Naive thymus-derived CD8-positive, alpha-beta T cell (primary cell): ENCODE measurements at places on chromosomes 6 and 20.

DNA sequence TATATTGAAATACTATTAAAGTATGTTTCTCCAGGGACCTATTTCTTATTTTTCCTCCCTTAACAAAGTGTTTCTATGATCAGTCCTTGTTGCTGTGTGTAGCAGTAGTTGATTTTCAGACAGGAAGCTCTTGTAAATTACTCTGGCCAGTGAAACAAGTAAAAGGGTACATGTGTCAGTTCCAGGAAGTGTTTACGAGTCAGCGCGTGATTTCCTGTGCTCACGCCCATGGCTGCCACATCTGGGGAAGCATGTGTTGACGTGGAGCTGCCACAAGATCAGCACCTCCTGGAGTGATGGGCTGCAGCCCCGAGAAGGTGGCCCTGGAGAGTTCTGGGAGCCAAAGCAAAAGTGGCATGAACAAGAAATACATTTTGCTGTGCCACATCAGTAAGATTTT is 38.6 kb upstream of the GGTLC1 start:
- DNase-seq, result peak; percentile 73

GRCh38 chr6:14881398-14881797 is 364.5 kb upstream of the JARID2 start:
- DNase-seq, result no peak

GRCh38 chr6:97081010-97081590 is 156.6 kb downstream of the KLHL32 start:
- DNase-seq, result no peak

- DNase-seq, result no peak
Observed at GRCh38 chr6:115514656-115515055, 546.0 kb downstream of the FRK start.

DNA sequence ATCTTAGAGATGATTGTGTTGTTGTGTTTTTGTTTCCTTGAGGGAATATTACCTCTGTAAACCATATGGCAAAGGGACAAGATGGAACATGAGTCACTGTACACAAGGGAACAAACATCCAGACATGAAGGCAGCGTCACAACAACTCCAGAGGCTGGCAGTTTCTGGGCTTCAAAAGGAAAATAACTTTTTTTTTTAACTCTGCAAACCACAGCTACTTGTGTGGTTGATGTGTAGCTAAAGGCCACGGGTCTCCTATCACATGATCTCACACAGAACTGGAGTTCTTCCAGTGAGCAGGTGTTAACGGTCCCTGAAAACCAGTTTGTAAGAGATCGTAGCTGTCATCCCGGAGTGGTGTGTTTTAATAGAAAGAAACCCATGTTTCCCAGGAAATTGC is 33.2 kb upstream of the HBS1L start:
- peak; percentile 59 for DNase-seq

GRCh38 chr6:628766-629165 is 28.1 kb downstream of the HUS1B start:
- DNase-seq, result no peak

DNA sequence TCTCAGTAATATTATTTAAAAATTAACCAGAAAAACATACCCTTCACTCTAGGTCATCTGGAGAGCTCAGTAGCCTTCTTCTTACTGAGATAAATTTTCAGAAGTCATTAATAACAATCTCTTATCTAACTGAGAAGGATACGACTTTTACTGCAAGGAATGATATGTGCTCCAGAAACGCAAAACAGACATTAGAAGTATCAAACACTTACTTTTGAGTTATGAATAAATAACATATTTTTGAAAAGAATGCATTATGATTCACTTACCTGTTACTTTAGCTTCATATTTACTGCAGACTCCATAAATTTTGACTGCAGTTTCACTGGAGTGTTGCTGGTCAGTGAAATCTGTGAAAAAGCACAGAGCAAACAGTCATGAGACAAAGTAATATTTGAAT is 668.7 kb upstream of the NRSN1 start:
- DNase-seq, result no peak

DNA sequence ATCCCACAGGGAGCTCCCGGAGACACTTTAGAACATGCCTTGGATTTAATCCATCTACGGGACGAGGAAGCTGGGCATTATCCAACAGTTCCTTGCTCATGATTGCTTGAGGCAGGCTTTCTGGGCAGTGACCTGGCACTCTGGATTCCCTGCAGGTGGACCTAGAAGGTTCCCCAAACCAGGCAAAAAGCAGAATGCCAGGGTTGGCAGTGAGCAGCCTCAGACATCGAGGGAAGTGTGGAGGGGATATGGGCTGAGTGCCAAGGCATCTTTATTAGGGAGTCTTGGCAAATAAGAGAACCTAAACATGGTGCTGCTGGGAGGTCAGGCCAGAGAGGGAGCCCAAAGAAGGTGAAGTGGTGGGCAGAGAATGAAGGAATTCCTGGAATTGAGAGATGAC is 158.5 kb downstream of the CD83 start:
- DNase-seq, result no peak

GRCh38 chr6:169647637-169648036 is 54.2 kb downstream of the WDR27 start:
- no peak for DNase-seq

GRCh38 chr20:10922941-10923340 is 249.1 kb upstream of the JAG1 start:
- no peak for DNase-seq

DNA sequence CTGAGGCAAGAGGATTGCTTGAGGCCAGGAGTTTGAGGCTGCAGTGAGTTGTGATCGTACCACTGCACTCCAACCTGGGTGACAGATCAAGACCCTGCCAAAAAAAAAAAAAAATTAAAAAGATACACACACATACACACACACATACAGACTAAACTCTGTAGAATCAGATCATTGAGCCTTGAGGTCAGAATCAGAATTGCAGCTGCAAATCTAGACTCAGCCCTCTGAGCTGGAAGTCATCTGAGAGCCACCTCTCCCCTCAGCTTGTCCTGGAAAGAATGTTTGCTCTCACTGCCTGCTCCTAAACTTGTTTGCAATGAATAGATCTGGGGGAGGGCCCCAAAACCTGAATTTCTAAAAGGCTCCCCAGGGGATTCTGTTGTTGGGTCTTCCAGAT is 41.4 kb upstream of the ANGPT4 start:
- no peak for DNase-seq

DNA sequence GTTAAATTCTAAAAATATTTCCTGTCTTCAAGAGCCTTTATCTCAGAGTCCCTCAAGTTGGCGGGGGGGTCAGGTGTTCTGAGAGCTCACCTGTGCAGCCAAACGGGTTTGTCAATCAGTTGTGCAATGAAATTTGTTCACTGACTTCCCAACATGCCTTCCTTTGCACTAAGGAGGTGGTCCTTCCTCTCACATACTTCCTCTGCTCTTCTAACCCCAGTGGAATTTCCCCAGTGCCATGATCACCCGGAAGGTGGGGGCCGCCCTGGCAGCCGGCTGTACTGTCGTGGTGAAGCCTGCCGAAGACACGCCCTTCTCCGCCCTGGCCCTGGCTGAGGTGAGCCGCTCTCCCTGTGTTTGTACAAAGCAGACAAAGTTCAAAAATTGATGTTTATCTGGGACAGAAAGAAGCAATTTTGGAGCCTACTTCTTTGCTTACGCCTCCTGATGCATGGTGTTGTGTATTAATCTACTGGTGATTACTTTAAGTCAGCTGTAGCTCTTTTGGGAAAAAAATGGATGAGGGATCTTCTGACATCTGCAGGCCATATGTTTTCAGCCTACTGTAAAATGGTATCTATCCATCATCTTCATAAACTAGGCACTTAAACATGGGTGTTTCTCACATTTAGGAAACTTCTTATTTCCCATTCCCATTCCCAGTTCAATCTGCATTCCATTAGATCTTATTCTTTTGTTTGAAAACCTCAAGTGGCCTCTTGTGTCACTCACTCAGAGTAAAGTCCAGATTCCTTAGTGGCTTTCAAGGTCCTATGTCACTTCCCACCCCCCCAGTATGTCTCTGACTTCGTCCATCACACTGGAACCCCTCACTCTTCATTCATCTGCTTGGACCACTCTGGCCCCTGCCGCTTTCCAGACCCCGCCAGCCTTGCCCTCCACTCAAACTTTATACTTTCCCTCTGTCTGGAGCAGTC is 10.1 kb downstream of the ALDH5A1 start:
- DNase-seq, result no peak
